Activated CD4-positive, alpha-beta T cell treated with anti-CD3 and anti-CD28 coated beads, Interleukin-2, amount 50 U/mL, for 16 hours (primary cell): ENCODE measurements at places on chromosomes 13 and 19.
A peak's percentile ranks its signal among the peaks of the same experiment; 100 is the strongest.

- peak; percentile 6 for DNase-seq
Measured at GRCh38 chr19:23378948-23379347, 16.3 kb downstream of the ZNF91 start.

GRCh38 chr19:33473653-33474305, 47.8 kb downstream of the PEPD start:
- DNase-seq = no peak

DNA sequence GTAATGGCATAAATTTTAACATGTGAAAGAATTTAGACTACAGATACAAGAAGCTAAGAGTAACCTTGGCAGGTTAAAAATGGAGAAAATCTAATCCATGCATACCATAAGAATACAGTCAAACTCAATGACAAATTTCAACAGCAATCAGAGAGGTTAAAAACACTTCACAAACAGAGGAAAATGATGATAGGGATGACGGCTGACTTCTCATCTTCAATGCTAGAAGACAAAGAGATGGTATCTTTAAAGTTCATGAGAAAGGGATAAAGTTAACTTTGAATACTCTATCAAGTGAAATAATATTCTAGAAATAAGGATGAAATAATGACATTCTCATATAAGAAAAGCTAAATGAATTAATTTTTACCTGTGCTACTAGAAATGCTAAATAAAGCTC, 1130.2 kb upstream of the MIR17HG start:
- no peak for DNase-seq

DNA sequence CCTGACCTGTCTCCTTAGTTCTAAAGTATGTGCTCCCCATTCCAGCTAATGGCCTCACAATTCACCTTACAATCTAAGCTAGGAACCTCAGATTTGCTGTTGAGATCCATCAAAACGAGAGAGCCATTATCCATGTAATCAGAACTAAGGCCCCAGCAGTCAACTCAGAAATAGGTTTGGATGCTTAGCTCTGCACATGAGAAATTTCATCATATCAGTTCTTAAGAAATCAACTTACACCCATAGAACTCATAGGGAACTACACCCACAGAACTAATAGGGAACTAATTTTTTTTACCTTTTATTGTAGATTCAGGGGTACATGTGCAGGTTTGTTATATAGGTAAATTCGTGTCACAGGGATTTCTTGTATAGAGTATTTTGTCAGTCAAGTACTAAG, 28.7 kb downstream of the CYSLTR2 start:
- no peak for DNase-seq

DNA sequence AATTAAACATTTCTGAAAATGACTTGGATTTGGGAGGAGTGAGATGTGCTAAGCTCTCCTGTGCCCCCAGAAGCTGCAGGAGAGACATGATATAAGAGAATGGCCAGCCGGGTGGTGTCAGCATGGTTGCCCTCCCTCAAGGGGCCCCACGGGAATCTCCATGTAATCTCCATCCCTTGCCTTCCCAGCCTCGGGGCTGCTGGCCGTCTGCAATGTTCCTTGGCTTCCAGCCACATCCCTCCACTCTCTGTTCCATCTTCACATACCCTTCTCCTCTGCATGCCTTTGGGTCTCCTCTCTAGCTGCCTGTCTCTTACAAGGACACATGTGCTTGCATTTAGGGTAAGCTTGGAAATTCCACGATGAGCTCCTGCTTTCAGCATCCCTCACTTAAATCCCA, 172.0 kb downstream of the TSHZ3 start:
- DNase-seq = no peak

DNA sequence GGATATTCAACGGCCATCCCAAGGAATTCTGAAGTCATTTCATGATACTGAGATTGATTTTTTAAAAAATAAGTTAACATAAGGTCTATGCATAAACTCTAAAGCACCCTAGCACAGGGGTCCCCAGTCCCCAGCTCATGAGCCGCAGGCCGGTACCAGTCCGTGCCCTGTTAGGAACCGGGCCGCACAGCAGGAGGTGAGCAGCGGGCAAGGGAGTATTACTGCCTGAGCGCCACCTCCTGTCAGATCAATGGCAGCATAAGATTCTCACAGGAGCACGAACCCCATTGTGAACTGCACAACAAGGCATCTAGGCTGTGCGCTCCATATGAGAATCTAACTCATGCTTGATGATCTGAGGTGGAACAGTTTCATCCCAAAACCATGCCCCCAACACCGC, 31.0 kb downstream of the RCBTB1 start:
- no peak for DNase-seq

- no peak for DNase-seq
Measured at GRCh38 chr19:56750658-56751057, 79.1 kb upstream of the ZNF835 start.

GRCh38 chr19:28292822-28293500, 920.0 kb downstream of the UQCRFS1 start:
- DNase-seq = no peak

DNA sequence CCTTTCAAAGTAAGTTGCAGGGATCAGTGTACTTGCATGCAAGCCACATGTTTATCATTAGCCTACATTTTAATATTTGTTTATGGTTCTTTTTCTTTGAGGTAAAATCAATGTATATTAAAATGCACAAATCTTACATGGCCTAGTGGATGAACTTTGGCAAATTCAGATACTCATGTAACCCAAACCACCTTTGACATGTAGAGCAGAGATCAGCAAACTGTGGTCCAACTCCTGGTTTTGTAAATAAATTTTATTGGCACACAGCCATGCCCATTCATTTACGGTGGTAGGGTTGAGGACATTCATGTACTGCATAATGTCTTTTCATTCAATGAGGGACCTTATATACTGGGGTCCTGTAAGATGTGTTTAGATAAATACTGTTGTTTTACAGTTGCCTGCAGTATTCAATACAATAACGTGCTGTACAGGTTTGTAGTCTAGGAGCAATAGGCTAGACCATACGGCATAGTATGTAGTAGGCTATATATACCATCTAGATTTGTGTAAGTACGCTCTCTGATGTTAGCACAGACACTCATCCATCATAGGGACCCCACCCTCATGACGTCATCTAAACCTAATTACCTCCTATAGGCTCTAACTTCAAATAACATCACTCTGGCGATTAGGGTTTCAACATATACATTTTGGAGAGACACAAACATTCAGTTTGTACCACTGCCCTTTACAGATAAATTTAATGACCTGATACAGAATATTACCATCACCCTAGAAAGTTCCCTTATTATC, 5.7 kb downstream of the NDFIP2 start:
- DNase-seq = no peak

DNA sequence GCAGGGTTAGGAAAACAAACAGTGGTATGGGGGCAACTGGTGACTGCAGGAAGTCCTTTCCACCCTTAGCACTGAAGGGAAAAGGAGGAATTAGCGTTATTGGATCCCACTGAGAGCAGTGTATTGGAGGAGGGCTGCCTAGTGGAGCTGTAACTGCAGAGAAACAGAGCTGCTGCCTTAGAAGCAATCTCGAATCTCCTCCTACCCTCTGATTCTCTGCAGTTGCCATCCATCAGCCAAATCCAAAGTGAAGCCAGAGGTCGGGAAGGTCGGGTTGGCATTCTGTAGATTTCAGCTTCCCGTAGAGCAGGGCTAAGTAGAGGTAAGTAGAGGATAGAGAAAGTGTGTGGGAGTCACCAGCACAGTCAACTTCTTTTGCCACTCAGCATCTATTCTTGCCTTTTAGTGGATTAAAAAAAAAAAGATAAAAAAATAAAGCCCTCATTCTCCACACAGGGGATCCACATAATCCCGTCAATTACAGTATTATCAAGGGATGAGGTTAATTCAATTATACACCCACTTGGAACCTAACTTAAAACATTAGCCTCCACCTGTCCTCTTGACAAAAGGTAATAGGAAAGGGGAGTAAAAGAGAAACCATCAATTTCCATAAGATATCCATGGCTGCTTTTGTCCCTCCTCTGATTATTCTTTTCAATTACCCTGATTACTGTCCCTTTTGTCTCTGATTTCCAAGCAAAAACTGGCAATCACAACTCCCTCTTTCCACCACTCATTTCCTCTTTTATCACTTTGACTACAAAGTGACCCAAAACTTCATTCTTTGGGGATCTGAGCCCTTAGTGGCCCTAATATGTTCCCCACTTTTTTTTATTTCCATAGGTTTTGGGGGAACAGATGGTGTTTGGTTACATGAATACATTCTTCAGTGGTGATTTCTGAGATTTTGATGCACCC, 234.7 kb downstream of the RBM26 start:
- no peak for DNase-seq

DNA sequence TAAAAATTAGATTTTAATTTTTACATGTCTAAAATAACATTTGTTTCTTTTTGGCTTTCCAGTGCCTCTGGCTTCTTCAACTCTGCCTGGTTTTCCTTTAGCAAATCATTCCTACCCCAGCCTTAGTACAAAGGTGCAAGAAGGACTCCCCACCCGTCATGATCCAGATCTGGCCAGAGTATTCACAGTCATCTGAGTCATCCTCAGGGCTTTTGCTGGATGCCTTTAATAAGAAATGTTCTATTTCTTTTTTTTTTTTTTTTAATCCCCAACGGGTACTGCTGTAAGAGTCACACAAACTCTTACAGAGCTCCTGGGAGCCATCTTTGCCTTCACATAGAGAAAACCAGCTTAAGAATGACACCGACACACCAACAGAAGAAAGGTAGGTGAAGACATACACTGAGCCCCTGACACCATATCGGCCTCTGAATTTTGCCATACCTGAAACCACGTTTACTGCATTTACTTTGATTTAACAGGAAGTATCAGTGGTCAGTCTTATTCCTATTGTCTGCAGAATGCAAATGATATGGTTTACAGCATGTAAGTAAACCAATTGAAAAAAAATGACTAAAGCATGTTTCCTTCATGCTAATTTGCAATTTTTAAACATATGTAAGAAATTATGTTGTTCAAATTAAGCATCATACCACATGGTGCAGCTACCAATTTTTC, 184.4 kb downstream of the NALCN start:
- no peak for DNase-seq

DNA sequence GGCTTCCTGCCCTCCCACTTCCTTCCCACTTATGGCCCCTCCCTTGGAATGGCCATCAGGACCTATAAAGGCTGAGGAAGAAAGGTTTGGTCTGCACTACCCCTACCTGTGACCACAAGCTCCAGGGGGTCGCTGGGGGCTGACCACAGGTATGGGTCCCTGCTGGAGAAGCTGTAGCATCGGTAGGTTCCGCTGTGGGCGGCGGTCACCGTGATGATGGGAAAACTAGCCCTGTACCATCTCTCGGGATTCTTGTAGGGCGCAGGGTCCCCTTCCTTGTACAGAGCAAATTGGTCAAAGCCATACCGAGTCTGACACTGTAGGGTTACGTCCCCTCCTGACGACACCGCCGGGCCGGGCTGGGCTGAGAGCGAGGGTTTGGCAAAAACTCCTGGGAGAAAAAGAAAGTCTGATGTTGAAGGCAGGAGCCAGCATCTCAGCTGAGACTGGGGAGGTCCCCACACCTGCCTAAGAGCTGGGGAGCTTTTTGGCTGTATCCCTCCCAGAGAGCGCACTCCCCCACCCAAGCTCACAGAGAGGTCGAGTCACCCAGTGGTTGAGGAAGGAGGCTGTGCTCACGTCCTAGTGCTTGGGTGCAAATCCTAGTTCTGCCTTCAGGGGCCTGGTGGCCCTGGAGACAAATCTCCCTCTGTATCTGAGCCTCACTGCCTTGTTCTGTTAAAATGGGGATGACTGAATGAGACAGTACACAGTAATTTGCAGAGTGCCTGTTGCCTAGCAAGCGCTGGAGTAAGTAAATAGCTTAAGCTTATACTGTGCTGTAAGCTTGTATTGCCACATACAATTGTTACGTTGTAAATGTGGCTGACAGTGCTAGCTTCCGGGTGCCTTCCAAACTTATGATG, 10.4 kb downstream of the GP6 start:
- no peak for DNase-seq

- DNase-seq = no peak
Measured at GRCh38 chr19:5191091-5191490, 149.5 kb downstream of the PTPRS start.

DNA sequence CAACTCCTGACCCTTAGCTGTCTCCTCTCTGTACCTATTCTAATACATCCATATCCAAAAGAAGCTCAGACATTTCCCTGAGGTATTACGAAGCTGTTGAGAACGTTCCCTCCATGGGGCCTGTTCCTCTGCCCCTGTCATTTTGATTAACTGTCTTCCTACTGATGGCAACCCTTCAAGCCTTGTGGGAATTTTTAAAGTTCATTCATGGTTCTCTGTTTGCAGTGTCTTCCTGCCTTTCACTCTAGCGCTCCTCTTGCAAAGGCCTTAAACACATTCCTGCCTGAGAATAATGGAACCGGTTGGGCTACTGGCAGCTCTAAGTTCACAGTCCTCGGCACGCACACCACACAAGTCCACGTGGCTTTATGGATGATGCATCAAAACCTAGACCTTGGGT, 66.1 kb downstream of the LHFPL6 start:
- DNase-seq = no peak
